NCI-H1105 treated with DMSO at 0.1 percent for 48 hours (cell line): ENCODE measurements at places on chromosomes 2 and 18.
A peak's percentile ranks its signal among the peaks of the same experiment; 100 is the strongest.

DNA sequence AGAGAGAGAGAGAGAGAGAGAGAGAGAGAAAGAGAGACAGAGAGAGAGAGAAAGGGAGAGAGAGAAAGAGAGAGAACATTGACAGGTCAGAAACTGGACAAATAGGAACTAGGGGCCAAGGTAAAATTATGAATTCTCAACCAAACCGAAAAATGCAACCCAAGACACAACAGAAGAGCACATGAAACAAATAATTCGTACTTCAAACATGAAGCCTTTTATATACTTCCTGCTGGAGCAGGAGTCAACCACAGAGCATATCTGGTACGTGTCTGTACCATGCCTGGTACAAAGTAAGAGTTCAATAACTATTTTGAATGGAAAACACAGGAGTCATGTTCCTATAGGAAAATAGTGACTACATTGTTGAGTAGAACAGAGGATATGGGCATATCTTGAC is 6.5 kb upstream of the VPS54 start:
- no peak for DNase-seq

- DNase-seq, result peak; percentile 33
Observed at GRCh38 chr18:22559414-22560274, 141.9 kb upstream of the CTAGE1 start.

DNA sequence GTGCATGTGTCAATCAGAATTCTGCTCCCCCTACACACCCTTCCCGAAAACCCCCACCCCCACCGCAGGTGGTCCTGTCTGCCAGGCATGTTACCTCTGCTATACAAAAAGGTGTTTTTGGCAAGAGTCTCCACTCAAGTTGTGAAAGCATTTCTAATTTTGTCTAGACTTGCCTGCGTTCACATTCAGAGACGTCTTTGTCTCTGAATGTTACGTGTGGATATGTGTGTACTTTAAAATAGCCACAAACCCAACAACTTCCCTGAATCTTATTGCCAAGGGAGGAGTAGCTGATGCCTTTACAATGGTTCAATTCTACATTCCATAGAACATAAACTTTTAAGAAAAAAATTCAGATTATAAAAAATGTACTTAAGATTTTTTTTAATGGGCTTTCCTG is 66.6 kb downstream of the ITGA4 start:
- DNase-seq, result peak; percentile 80

DNA sequence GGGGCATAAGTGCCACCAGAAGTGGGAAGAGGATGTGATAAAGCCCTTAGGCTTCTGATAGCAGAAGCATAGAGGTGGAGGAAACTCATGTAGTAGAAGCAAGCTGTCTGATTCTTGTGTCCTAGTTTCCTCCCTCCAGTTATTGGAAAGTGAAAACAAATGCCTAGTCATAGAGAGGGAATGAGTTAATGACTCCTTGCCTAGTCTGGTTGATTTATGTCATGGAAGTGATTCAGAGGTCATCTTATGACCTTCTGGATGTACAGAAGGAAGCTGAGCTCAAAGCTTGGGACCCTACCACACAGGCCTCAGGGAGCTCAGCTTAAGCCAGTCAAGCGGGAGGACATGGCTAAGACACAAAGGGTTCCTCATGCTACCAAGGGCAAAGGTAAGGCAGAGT is 232.2 kb downstream of the THSD7B start:
- DNase-seq, result no peak

DNA sequence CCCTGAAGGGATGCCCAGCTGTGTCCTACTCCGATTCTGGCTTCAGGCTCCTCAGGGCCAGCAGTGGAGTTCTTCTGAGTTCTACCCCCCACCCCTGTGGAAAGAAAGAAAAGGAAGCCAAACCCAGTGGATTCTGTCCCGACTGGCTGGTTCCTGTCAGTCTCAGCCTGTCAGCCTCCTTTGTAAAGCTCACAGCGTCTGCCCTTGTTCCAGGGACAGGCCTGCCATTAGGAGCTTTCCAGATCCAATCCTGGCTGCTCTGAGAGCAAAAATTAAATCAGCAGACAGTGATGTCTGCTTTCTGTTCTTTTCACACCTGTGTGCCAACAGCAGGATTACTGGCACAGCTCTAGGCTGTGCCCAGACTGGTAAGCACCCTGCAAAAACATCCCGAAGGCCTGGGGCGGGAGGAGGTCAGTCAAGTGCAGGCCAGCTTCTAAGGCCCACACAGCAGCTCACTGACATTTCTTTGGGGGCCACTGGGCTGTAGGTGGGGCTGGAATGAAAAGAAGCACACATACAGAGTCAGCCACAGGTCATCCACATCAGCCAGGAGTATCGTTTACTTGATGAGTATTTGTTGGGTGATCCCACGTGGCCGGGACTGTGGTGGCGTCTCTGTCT is 69.1 kb downstream of the EHD3 start:
- DNase-seq, result no peak

- no peak for DNase-seq
Observed at GRCh38 chr2:241968417-241968816, 98.9 kb downstream of the RTP5 start.

GRCh38 chr2:72413716-72414115 is 266.1 kb upstream of the CYP26B1 start:
- no peak for DNase-seq

DNA sequence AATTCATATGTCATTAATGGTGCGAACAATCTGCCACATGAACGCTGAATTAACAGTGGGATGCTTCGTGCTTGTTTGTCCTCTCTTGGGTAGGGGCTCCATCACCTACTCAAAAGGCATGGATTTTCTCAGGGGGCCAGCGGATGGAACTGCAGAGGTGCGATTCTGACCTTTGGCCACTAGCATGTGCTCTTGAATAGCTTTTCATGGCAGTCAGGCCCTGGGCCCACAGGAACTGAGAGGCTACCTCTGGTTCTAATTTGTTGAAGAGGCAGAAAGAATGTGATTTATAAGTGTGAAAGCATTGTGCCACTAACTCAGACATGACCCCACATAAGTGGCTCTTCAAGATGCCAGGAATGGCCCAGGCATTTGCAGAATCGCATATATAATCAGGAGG is 283.2 kb downstream of the INSIG2 start:
- peak; percentile 20 for DNase-seq

DNA sequence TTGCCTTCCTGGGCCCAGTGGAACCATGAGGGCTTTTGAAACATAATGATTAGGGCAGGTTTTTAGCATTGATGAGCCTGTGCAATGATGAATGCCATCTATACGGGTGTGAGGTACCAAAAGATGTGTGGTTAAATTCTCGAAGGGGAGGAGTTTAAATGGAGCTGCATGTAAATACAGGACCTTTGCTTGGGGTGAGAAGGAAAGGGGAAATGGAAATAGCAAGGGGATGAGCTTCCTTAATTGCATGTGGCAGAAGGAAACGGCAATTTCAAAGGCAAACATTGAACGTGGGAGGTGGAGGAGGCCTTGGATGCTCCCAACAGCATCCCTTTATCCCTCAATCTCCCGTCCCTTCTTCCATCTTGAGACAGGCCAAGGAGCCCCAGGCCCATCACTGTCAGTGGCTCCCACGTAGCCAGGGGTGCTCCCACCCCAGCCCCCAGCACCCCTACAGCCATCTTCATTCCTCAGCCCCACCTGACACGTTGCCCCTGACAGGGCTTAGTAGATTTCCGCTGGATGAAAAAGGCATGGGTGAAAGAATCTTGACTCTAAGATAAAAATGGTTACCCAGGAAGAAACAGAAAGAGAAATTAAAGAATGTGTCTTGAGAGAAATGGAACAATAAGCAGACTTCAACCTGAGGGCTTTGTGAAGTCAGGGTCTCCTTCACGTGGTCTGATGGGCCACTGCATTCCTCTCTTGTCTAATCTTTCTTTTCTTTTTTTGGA is 32.5 kb downstream of the INPP5D start:
- no peak for DNase-seq

GRCh38 chr2:65383541-65384488 is 48.6 kb downstream of the SPRED2 start:
- DNase-seq, result no peak
